ENCODE measurements at places on chromosomes 6 and 20.
A peak's percentile ranks its signal among the peaks of the same experiment; 100 is the strongest.

DNA sequence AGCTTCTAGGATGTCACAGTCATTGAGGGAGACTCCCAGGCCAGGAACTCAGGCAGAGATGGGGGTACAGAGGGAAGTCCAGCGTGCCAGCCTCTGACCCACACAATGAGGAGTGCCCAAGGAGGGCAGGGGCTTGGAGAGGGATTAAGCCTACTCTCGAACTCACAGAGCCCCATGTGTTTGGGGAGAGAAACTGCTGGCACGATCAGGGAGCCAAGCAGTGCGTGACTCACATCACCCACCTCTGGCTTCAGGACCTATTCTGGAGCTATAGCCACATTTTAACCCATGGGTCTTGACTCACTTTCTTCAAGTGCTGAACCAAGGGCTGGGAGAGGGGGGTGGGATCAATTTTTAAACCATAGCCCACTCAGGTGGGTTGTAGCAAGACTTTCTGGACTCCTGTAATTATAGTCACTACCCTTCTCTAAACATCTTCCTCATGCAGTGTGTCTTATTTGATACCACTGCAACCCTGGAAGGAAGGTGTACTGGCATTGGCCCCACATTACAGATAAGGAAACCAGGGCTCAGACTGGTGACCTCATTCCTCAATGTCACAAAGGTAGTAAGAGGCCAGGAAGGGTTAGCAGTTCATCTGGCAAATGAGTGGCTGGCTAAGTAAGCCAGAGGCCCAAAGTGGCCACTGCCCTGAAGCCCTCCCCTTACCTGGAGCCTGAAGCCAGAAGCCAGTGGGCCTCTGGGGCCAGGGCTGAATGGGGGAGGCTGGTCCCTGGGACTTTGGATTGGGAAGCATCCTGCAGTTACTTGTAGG is 12.0 kb downstream of the FOXP4 start:
- DNase-seq = no peak

GRCh38 chr20:58106143-58106750 is 122.2 kb downstream of the ANKRD60 start:
- DNase-seq = no peak

GRCh38 chr6:16503970-16504415 is 257.3 kb downstream of the ATXN1 start:
- DNase-seq = no peak

- DNase-seq = no peak
Measured at GRCh38 chr20:21397341-21398108, at the start of gene NKX2-4. Gene NKX2-4, minus strand, starts transcription at chr20:21397526. Its CDS starts 127 bp downstream, at chr20:21397399.

DNA sequence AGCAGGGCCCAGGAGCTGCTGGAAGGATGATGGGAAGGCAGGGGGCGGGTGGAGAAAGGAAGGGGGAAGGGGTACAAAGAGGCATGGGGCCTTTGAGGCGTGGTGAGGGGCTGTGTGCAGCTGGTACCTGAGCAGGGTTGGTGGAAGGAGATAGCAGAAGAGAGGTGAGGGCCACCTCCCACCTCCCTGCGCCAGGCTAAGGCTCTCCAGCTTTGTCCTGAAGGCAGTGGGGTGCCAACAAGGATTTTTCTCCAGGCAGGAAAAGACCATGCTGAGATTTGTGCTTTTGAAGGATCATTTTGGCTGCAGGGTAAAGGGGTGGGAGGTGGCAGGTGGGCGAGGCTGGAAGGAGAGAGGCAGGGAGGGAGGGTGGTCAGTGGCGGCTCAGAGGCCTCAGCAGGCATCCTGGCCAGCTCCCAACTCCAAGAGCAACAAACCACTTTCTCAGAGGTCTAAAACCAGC is 40.8 kb downstream of the NOL4L start:
- no peak for DNase-seq

DNA sequence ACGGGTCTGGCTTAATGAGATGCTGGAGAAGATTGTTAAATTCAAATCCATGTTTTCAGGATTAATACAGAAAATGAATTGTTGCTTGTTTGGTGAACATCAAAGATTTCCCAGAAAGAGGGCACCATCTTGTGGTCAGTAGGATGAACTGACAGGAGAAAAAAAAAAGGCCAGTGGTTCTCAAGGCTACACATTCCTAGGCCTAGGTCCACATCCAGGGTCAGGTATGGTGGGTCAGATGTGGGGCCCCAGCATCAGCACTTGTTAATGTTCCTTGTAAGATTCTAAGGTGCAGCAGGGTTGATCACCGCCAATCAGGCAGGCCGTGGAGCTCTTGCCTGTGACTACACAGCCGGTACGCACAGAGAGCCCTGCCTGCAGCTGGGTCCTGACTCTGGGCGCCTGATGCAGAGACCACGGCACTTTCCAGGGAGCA is 34.0 kb upstream of the FOXO3 start:
- DNase-seq = no peak

- no peak for DNase-seq
Measured at GRCh38 chr6:44305200-44305725, 7.9 kb downstream of the AARS2 start.

DNA sequence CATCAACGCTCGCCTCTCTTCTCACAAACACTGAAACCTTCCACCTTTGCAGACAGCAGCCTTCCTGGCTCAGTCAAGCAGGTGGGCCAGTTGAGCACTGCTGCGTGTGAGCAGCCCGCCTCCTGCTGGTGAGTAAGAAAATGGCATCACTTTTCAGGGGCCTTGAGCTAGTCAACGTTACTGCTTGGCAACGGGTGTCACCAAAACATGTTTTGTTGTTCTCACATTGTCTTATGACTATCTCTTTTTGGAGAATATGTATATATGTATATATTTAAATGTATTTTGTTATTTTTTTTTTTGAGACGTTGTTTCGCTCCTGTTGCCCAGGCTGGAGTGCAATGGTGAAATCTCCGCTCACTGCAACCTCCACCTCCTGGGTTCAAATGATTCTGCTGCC is 97.0 kb upstream of the AGPAT4 start:
- DNase-seq = peak; percentile 69

GRCh38 chr6:38638941-38639497 is 710 bp downstream of the BTBD9 start:
- DNase-seq = peak; percentile 10

- no peak for DNase-seq
Measured at GRCh38 chr6:136123468-136123867, 126.6 kb downstream of the MTFR2 start.

- no peak for DNase-seq
Measured at GRCh38 chr6:132892929-132893771, 78.8 kb downstream of the RPS12 start.

DNA sequence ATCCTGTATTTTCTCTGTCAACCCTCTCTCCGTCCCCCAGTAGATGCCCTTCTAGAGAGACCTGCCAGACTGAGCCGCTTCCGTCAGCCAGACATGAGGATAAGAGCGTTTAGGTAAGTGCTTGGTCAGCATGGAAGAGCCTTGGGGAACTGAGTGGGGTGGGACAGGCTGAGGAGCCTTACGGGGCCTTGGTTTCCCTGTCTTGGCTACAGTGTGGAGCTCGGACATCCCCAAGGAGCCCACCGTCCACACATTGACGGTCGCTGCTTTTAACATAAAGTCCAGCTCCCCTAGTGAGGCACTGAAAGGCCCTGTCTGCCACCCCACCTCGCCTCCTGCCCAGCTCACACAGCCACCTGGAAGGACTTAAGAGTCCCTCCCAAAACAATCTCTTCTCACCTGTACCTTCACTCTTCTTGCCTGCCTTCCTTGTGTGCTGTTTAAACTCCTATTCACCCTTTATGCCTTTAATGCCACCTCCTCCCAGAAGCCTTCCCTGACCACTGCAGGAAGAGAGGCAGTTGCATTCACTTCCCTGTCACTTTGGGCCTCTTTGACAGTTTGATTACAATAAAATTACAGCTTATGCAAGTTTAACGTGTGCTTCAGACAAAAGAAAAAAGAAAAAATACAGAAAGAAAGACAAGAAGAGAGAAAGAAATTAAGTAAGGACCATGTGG is 42.3 kb downstream of the PDYN start:
- DNase-seq = no peak

- DNase-seq = no peak
Measured at GRCh38 chr20:53088786-53089185, 116.6 kb downstream of the TSHZ2 start.
